BJ (cell line): ENCODE measurements at places on chromosomes 5 and 9.

- DNase-seq = no peak
These were observed 542 bp downstream of the FKBP15 start for GRCh38 chr9:113220467-113221002.

- DNase-seq = no peak
These were observed 3.0 kb upstream of the SMC2 start for GRCh38 chr9:104091116-104091515.

DNA sequence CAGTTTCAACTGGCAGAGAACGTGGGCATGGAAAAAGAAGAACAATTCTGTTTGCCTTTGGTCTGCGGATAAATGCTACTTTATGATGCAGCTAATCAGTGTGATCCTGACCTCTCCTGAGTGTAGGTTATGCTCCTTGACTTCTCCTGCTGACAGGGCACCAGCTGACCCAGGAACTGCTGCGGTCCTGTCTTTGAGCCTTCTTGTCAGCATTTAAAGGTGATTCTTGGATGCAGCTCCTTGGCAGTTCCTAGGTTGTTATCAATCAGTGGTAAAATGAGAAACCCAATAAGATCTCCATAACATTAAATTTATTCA, 150.3 kb upstream of the FGF10 start:
- no peak for DNase-seq

GRCh38 chr5:164354139-164354751, 848.8 kb downstream of the MAT2B start:
- no peak for DNase-seq

- no peak for DNase-seq
These were observed 21.4 kb downstream of the CEP72 start for GRCh38 chr5:633501-633955.

GRCh38 chr5:175479125-175479881, 943 bp downstream of the SFXN1 start:
- no peak for DNase-seq

DNA sequence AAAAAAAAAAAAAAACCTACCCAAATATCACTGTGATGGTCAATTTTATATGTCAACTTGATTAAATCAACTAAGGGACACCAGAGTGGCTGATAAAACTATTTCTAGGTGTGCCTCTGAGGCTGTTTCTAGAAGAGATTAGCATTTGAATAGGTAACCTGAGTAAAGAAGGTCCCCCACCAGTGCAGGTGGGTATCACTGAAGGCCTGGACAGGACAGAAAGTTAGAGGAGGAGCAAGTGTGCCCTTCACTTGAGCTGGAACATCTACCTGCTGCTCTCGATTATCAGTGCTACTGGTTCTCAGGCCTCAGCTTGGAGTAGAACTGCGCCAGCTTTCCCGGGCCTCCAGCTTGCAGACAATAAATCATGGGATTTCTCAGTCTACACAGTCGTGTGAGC, 88.7 kb downstream of the TLE1 start:
- no peak for DNase-seq
